ENCODE measurements at places on chromosomes 11 and 22.

DNA sequence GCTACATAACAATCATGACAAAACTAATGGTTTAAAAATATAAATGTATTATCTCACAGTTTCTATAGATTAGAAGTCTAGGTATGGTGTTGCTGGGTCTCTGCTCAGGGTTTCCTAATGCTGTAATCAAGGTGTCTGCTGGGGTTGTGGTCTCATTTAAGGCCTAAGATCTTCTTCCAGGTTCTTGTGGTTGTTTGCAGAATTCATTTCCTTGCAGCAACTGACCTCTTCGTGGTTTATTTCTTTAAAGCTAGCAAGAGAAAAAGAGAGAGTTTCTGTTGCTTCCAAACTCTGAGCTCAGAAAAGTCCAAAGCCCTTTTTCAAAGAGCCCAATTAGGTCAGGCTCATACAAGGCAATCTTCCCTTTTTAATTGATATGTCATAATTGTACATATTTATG lies 452.7 kb upstream of the CCDC179 start:
- DNase-seq: no peak

- DNase-seq: no peak
These were observed 194.6 kb downstream of the DDX10 start for GRCh38 chr11:108859510-108859909.

DNA sequence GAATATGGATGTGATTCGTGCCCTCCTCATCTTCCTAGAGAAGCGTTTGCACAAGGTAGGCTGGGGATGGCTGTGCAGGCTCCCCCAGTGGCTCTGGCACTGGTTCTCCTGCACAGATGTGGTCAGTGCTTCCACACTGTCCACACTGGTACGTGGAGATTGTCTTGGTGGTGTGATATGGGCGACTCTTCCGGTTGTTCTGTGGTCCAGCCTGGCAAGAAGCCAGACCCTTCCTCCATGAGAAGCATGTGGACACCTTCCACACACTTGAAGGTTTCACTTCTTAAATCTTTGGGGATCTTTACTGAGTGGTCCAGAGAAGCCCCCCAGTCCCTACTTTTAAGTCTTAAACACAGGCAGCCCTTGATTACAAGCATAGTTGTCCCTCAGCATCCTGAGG lies 3.8 kb downstream of the RIC8A start:
- DNase-seq: no peak

- no peak for DNase-seq
These were observed 43.7 kb downstream of the CD82 start for GRCh38 chr11:44608991-44609782.

- no peak for DNase-seq
These were observed 22.5 kb downstream of the SUN2 start for GRCh38 chr22:38733329-38733723.

DNA sequence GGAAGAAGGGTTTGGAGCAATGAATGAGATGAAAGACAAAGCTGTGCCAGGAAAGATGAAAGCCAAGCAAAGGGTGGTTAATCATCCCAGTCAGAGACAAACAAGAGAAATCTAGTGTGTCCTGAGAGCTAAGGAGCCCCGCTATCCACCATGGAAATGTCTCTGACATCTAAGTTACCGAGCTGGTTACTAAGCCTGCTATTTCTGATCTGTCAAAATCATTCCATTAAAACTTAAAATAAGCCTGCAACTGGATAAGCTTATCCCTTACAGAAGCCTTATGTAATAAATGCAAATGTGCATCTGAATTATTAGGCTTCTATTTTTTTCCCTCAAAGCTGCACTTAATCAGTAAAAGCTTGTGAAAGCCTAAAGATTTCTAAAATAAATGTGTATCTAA lies 22.1 kb upstream of the SESN3 start:
- DNase-seq: no peak

DNA sequence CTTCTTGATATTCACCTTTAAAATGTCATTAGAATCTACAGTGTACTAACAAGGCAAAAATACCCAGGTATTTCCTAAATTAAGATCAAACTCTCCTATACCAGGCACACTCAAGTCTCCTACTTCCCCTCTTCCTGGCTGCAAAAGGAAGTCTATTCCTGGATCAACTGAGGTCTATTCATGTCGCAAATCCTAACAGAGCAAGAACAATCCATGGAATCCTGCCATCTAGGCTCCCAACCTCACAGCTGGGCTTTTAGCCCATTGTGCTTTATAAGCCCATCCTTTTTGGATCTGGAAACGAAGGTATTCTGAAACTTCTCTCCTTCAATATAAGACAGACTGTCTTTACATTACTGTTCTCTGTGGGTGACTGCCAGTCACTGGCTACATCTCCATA lies 161.8 kb downstream of the SOX6 start:
- DNase-seq: no peak

DNA sequence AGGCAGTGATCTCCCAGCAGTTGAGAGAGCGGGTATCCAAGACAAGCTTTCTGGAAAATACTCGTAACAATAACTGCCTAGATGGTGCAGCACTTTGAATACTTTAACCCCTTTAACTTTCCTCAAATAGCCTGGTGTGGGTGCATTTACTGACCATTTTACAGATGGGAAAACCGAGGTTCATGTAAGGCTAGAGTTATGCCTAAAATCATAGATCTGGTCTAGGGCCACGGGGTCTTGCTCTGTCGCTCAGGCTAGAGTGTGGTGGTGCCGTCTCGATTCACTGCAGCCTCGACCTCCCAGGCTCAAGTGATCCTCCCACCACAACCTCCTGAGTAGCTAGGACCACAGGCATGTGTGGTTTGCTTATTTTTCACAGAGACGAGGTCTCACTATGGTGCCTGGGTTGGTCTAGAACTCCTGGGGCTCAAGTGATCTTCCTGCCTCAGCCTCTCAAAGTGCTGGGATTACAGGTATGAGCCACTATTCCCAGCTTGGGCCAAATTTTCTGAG lies 269.2 kb upstream of the SYN3 start:
- no peak for DNase-seq

DNA sequence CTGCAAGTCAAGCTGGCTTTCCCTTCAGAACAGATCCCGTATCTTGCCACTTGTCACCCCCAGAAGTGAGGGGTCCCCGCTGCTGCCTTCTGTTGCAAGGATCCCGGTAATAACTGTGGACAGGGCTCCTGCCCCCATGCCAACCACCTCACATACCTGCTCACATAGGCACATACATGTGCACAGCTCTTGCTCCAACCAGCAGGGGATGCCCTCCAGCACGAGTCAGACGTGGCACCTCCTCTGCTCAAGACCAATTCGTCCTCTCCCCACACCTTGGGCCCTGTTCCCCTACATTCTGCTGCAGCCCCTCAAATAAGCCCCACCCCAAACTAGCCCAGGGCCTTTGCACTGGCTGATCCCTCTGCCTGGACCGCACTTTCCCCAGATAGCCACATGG lies 163.3 kb downstream of the CRYBB2 start:
- no peak for DNase-seq

DNA sequence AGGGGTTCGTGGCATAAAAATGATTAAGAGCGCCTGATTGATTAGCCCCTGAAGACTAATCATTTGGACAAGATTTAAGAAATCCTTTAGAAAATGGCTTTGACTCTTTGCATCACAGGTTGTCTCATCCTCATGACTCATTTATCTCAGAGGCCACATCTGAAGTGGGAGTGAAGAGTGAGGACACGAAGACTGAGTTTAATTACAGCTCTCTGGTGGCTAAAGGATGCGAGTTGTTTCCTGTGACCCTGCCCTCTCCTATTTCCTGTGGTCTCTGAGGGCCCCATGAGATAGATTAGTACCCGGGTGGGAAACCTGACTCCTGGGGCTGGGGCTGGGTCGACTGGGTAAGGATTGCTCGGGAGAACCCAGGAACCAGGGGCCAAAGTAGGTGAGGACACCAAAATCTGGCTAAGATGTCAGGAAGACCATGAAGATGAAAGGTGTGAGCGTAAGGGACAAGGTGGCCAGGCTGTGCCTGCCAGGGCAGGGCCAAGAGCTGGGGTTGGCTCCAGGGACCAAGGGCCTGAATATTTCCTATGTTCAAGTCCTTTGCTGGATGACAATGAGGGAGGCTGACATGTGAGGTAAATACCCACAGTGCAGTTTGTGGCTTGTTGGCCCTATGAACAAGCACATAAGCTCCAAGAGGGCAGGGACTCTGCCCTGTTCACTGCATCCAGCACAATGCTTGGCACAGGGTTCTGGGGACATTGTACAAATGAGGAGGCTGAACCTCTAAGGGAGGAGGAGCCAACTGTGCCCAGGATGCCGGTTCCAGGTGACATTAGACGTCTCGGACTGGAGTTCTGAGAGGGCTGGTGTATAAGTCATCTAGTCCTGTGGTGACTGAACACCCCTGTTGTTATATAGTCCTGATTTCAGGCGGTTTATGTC lies 3.6 kb downstream of the OTOG start:
- DNase-seq: no peak

DNA sequence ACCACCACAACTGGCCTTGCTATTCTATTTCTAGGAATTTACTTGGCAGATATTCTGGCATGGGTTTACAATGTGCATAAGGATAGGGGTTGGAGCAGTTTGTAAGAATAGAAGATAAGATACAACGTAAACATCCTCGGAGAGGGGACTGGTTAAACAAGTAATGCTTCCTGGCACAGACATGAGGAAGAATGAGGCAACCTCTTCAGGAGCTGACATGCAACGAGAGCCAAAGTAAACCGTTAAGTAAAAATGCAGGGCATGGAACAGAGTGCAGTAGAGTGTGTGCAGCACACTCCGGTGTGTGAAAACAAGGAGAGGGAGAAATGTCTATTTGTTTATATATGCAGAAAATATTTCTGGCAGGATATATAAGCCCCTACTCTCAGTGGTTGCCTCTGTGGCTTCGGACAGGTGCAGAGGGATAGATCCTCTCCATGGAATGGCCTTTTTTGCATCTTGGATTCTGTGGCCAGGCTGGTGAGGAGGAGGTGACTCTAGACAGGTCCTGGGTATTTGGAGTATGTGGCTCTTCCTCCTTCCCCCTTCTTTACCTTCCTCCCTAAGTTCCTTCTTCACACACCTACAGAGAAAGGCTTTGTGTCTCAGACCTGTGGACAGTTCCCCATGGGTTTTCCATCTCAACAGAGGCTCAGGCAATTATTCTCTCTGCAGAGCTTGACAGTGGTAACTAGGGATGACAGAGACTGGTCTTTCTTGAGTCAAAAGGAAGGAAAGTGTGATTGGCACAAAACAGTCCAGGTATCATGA lies 2.5 kb downstream of the RAB36 start:
- no peak for DNase-seq

- DNase-seq: peak; percentile 82
These were observed 78.9 kb downstream of the PPFIBP2 start for GRCh38 chr11:7592711-7593110.

DNA sequence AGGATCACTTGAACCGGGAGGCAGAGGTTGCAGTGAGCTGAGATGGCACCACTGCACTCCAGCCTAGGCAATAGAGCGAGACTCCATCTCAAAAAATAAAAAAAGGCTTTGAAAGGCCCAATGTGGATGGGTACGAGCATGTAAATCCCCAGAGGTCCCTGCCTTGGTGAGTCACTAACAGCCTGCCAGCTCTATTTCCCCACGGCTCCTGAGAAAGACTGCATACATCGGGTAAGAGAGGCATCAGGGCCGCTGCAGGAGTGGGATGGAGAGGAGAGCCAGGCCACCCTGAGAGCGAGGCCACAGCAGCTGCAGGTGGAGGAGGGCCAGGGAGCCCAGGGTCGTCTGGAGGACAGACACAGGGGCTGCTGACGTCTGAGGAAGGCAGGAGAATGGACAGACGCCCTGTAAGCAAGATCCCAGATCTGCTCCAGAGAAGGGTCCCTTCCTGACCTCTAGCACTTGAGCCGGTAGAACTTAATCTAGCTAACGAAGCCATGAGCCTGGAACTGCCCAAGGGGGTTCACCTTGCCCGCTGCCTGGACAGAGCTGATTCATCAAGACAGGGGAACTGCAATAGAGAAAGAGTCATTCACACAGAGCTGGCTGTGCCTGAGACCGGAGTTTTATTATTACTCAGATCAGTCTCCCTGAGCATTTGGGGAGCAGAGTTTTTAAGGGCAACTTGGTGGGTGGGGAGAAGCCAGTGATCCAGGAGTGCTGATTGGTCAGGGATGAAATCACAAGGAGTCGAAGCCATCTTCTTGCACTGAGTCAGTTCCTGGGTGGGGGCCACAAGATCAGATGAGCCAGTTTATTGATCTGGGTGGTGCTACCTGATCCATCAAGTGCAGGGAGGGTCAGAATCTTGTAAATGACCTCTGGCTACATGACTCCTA lies 5.1 kb upstream of the KRTAP5-9 start:
- DNase-seq: no peak

DNA sequence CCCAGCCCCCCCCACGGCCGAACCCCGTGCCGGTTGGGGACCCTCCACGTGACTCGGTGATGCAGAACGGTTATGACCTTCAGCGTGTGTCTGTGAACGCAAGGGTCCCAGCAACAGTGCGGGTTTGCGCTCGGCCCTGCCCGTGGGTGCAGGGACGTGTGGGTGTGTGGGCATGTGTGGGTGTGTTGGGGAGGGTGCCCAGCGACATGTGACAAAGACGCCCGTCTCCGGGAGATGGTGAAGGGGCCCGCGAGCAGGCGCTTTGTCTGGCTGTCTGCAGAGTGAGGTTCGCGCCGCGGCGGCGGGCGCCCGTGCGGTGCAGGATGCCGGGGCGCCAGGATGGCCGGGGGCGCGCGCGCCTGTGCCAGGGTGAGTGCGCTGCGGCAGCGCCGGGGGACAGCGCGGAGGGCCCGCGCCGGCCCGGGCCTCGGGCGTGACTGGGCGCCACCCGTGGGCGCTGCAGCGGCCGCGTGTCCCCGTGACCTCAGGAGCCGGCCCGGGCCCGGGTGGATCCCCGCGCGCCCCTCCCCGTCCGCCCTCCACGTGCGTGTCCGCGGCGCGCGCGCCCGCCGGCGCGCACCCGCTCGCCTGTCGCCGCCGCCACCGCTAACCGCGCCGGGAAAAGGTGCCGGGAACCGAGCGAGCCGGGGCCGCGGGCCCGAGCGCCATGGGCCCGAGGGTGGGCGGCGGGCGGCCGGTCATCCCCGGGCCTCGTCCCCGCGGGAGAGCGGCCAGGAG lies at the start of gene LRFN4:
Gene LRFN4 (plus strand): TSS at position 569 of the 738 bp plus-strand sequence. CDS start 681 bp downstream, outside the sequence.
- no peak for DNase-seq

- no peak for DNase-seq
These were observed 182.6 kb downstream of the LARGE1 start for GRCh38 chr22:33737662-33738061.

DNA sequence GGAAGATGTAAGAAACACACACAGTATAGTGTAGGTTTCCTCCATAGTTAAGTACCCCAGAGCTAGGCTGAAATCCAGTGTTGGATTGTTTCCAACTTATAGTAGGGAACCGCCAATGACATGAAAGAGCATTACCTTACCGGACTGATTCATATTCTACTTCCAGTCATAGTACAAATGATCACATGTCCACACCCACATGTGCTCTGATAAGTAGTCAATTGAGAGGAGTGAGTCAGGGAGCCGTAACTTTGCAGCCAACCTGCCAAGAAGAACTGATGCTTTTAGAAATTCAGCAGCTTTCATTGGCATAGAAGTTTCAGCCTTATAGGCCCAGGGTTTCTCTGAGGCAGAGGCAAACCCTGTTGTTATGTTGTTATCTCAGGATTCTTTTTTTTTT lies 240.6 kb downstream of the ETS1 start:
- no peak for DNase-seq

GRCh38 chr22:35592418-35592967 lies 24.6 kb downstream of the MB start:
- no peak for DNase-seq

All from AG09319 (cell line).